RPMI8226 (cell line): ENCODE measurements at places on chromosomes 6 and 20.

GRCh38 chr20:59032713-59033059, 551 bp upstream of the ATP5F1E start:
- no peak for DNase-seq

- no peak for DNase-seq
These were observed 224.4 kb upstream of the PMEPA1 start for GRCh38 chr20:57934007-57934805.

- DNase-seq = no peak
These were observed 9.5 kb downstream of the TBC1D7 start for GRCh38 chr6:13318821-13319220.

DNA sequence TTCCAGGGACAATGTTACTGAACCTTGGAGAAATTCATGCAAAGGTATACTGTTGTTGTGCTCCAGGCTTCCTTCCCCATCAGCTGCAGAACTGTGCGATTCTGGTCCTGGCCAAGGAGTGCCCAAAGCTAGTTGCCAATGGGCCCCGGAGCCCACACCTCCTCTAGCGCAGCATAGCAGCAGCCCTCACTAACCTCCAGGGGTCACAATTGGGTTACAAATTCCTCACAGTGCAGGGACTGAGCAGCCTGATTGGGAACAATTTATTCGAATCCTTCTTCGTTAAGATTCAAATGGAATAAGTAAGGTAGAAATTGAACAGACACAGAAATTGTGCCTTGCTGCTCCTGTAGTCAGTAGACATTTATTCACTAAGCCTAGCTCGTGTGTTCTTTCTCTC, 284.9 kb downstream of the PRKN start:
- peak; percentile 33 for DNase-seq

- DNase-seq = no peak
These were observed 40.3 kb downstream of the NCR2 start for GRCh38 chr6:41375598-41376151.

DNA sequence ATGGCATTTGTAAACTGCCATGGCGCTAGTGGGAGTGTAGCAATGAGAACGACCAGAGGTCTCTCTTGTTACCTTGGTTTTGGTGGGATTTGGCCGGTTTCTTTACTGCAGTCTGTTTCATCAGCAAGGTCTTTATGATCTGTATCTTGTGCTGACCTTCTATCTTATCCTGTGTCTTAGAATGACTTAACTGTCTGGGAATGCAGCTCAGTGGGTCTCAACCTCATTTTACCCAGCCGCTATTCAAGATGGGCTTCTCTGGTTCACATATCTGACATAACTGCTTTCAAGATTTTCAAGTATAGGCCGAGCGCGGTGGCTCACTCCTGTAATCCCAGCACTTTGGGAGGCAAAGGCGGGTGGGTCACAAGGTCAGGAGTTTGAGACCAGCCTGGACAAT, 1.9 kb upstream of the SFT2D1 start:
- no peak for DNase-seq

DNA sequence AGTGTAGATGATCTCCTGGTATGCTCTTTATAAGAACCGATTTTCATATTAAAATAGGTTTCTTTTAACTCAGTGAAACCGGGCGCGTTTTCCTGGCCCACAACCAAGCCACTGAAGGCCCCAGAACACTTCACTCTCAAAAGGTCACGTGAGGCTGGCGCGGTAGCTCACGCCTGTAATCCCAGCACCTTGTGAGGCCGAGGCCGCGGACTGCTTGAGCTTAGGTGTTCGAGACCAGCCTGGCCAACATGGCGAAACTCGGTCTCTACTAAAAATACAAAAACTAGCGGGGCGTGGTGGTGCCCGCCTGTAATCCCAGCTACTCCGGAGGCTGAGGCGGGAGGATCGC, 402 bp upstream of the TAF8 start:
- DNase-seq = peak; percentile 35

GRCh38 chr20:13223736-13224520, 2.9 kb downstream of the ISM1 start:
- no peak for DNase-seq

- no peak for DNase-seq
These were observed 24.4 kb downstream of the SPDEF start for GRCh38 chr6:34531580-34532201.

- no peak for DNase-seq
These were observed 757 bp upstream of the SAMD3 start for GRCh38 chr6:130223508-130223907.

- no peak for DNase-seq
These were observed 50.3 kb downstream of the RRBP1 start for GRCh38 chr20:17631576-17632319.

GRCh38 chr6:82083646-82084045, 163.9 kb downstream of the IBTK start:
- DNase-seq = no peak

DNA sequence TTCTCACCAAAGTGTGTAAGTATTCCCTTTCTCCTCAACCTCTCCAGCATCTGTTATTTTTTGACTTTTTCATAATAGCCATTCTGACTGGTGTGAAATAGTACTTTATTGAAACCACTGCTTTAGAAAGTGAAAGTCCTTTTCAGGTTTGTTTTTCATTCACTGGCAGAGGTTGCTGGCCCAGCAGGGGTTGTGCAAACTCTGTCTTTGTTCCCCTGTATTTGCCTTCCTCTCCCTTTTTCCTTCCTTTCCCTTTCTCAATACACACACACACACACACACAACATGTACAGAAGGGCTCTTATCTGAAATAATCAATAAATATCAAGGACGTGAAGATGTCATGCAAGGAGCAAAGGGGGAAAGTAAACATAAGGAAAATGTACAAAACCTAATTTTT, 99.8 kb downstream of the LY86 start:
- DNase-seq = no peak

GRCh38 chr20:56348305-56348693, 10.5 kb upstream of the FAM210B start:
- no peak for DNase-seq

DNA sequence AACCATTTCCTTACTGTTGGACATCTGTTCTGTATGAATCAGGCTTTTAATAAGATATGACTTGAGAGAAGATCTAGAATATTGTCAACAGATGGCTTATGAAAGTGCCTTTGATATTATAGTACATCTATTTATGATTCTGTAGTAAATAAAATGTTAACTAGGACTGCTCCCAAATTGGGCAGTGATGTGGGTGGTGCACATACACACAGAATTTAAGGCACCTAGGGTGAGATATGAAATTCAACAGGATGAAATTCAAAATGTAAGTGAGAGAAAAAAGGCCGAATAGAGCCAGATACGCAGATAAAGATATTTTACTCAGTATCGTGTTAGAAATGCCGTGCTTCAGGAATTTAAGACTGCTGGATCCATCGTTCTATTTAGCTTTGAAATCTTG, 26.3 kb downstream of the FAM50B start:
- DNase-seq = no peak

- no peak for DNase-seq
These were observed 37.2 kb upstream of the TFB1M start for GRCh38 chr6:155351273-155352129.

DNA sequence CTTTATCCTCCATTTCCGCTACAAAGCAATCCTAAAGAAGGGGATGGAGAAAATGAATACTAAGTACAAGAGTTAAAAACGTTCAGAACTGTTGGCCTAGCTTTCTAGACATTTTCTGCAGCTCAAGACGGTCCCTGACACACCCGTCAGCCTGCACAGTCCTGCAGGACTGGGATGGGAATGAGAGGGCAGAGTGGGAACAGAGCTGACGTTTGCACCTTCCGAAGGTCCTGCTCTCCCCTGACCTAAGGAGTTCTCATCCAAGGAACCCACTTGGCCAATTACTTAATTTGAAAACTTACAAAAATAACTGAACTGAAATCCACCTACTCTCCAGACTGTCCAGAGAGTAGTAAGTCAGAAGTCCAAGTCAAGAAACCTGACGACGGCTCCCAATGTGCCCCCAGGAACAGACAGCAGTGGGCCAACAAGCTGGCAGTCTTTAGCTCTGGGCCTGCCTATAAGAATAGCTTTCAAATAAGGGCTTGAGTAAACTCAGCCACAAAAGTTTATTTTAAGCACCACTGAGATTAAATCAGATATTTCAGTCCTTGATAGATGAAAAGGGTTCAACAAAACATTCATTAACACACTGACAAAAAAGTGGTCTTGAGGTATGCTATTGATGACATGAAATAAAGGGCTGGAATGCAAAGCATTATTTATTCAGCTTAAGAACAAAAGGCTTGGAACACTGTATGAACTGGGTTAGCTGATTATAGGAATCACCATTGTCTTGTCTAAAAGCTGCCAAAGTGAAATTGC, 76.8 kb downstream of the CNKSR3 start:
- no peak for DNase-seq

DNA sequence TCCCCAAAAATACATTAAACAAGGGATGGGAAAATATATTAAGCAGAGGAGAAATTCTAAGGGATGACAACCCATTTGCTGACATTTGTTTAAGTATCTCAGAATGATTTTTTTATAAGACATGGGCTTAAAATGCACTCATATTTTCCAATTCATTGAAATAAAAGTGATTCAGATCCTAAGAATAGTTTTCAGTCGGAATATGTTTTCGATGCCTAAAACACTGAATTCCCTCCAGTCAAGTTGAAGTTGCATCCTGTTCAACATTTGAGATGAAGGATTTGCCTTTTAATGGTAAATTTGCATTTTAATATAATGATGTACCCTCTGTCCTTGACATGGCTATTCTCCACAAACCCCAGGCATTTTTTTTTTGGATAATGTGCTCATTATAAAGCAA, 79.3 kb downstream of the PTCHD4 start:
- DNase-seq = no peak

GRCh38 chr6:160634706-160635105, 29.4 kb downstream of the LPA start:
- DNase-seq = no peak

DNA sequence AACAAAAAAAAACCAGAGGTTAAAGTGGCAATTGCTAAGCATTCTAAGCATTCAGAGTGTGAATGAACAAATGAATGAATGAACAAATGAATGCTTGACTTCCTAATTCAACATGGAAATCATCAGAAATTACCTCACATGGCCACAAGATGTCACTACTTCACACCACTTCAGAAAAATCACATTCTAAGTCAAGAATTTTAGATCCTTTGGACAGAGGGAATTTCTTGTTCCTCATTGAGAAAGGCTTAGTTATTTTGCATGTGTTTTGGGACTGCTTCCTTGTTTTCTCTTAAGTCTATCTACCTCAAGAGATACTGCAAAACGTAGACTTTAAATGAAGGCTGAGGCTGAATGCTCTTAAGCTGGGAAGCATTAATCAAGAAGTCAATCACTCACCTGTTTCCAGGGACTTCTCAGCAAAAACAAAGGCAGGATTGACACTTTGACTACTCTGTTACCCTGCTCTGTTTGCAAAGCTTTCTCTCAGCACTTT, 120.2 kb downstream of the MBOAT1 start:
- DNase-seq = peak; percentile 48

- DNase-seq = no peak
These were observed 110.1 kb downstream of the PREP start for GRCh38 chr6:105292689-105293339.

DNA sequence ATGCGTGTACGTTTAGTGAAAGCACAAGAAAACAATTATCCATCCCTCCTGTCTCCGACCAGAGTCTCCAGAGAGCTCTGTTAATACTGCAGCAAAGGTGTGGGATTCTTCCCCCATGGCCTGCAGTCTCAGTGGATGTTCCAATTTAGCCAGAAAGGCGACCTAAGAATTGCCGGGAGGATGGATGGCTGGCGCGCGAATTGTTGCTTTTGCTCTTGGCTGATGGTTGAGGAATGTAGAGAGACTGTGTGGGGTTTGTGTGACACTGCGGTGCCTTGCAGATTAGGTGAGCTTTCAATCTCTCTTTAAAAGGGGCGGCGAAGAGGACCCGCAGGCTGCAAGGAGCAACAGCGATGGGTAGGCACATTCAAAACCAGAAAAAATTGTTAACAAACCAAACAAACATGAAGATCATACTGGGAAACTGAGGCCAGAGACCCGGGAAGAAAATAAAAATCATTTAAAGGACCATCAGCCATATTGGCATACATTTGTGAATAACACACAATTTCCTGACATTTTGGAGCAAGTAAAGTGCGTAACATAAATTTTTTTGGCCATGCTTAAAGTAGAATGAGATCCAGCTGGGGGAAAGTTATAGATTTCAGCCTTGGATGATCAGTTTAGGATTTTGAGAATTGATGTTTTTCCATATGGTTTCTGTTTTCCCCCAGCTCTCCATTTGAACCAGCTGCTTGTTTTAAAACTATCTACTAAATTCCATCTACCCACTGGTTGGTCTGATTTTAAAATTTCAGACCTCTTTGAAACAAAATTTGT, 46.3 kb downstream of the GNAS start:
- DNase-seq = no peak

GRCh38 chr6:142605922-142606485, 304.2 kb downstream of the ADGRG6 start:
- no peak for DNase-seq

GRCh38 chr20:41057999-41058673, 29.5 kb downstream of the TOP1 start:
- no peak for DNase-seq

DNA sequence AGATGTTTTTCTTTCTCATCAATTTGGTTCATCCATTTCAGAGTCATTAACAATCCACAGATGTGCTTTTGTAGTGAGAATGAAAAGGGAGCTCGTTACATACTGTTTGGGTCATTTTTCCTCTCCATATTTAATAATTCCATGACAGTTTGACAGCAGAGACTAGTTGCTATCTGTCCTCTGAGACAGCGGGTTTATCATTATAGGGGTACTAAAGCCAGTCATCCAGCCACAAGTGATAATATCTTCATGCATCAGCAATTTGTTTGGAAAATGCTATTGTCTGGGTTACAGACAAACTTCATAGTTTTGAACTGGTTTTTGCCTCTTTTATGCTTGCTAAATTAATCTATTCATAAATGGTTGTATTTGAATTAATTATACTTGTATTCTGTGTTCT, 350.6 kb upstream of the FLRT3 start:
- no peak for DNase-seq

GRCh38 chr6:163525926-163526325, 111.4 kb downstream of the QKI start:
- no peak for DNase-seq

DNA sequence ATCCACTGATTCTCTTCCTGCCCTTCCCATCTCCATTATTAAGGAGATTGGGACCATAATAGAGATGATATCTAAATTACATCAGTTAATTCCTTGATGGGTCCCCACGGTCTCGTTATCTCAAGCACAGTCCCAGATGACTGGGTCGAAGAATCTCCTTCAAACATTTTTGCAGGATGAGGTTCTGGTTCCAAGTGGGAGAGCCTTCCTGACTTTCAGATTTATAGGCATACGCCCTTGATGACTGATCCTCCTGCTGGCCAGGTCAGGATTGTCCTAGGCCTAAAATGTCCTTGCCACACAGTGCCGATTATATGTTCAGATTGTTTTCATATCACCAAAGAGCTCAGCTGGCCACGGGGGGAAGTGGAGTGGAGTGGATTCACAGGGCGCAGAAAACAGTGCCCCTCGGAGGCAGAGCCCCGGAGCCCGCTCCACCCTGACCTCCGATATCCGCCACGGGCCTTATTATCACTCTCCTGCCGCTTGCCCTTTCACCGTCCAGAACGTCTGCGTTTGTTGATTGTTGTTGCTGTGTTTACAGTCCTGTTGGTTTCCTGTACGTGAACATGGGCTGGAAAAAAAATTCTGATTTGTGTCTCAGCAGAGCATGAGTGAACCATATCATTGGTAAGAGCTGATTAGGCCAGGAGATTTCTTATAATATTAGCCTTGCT, 8.9 kb downstream of the BMP6 start:
- DNase-seq = no peak
